ENCODE measurements at places on chromosomes 16 and 17.

GRCh38 chr16:22397464-22397863 is 23.0 kb upstream of the CDR2 start:
- no peak for DNase-seq

GRCh38 chr17:4751932-4752331 is 12.2 kb upstream of the CXCL16 start:
- DNase-seq: no peak

GRCh38 chr17:50262001-50262794 is 12.1 kb upstream of the TMEM92 start:
- DNase-seq: no peak

- DNase-seq: no peak
Measured at GRCh38 chr16:68698091-68698490, 39.0 kb upstream of the CDH1 start.

DNA sequence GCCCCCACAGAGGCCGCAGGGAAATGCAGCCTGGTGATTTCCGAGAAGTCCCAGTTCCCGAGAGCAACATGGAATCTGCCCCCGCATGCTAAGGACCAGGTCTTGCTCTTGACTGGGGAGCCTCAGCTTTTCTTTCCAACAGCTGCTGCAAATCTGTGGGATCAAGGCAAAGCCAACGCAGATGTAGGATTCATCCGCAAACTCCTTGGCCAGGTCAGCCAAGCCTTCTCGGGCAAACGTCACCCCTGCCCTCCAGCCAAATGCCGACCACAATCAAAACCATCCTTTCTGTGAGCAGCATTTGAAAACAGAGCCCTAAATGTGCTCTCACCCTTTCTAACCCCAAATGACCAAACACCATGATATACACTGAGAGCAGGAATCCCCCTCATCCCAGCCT is 54.0 kb downstream of the MRM3 start:
- DNase-seq: no peak

- no peak for DNase-seq
Measured at GRCh38 chr16:52570495-52571091, 23.6 kb upstream of the TOX3 start.

DNA sequence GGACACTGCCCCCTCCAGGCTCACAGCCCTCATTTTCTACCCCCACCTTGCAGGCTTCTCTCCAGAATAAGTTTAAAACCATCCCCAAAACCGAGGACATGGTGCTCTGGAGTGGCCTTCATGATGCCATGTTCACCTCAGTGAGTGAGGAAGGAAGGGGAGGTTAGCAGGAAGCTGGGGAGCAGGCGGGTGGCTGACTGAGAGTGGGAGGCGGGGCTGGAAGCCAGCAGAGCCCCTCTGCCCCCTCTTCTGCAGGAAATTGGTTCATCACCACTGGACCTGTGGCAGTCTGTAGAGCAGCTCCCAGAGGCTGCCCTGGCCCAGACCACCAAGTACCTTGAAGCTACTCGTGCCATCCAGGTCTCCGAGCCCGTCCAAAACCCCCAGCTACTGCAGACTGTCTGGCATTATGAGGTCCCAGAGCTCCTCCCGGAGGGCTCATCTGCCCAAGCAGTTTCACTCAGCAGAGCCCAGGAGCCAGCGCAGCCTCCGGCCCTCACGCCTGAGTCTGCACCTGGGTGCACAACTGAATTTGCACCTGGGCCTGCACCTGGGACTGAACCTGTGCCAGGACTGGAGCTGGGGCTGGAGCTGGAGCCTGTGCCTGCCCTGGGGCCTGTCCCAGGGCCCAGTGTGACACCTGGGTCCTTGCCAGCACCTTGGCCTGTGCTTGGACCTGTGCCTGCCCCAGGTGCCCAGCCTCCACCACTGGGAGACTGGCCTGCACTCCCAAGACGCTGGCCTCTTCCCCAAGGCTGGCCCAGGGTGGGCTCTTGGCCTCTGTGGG is 19.0 kb downstream of the C16orf96 start:
- DNase-seq: no peak
